ENCODE measurements at places on chromosomes 3 and 15.
A peak's percentile ranks its signal among the peaks of the same experiment; 100 is the strongest.

GRCh38 chr15:69666921-69667811 lies 214.5 kb downstream of the RPLP1 start:
- DNase-seq: no peak

- peak; percentile 92 for DNase-seq
Measured at GRCh38 chr3:184805351-184806038, 6.5 kb upstream of the VPS8 start.

GRCh38 chr3:56197259-56197965 lies 270.9 kb downstream of the ERC2 start:
- DNase-seq: no peak

GRCh38 chr15:84760219-84760618 lies 11.8 kb downstream of the ZNF592 start:
- no peak for DNase-seq

- no peak for DNase-seq
Measured at GRCh38 chr3:62659660-62660059, 215.6 kb downstream of the CADPS start.
